Stimulated activated CD4-positive, alpha-beta T cell treated with anti-CD3 and anti-CD28 coated beads, Interleukin-15, amount 100 ng/mL, for 1 hour (primary cell): ENCODE measurements at places on chromosomes 12 and 14.

DNA sequence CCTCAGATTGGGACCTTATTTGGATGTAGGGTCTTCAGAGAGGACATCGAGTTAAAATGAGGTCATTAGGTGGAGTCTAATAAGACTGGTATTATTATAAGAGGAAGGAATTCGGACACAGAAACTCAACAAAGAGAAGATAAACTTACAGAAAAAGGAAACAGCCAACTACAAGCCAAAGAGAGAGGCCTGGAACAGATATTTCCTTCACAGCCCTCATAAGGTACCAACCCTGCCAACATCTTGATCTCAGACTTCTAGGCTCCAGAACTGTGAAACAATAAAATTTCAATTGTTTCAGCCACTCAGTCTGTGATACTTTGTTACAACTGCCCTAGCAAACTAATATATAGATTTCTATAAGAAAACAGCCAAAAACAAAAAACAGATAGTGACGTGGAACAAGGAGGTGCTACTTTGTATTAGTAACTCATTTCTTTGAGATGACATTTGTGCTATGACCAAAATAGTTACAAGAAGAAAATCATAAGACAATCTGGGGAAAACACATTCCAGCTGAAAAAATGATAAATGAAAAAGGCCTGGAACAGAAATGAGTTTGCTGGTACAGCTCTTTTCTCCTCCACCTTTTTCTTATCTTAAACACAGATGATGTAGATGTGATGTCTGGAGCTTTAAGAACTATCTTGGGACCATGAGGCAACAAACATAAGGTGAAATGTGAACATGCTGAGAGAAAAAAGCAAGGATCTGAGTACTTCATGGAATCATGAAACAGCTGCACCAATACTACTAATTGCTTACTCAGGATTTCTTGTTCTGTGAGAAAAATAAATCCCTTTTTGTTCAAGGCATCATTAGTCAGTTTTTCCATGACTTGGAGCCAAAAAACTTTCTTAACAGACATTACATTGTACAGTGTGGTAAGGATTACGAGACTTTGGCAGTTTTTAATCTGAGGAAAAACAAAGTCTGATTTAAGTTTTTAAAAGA, 243.2 kb downstream of the ANO6 start:
- DNase-seq: no peak

GRCh38 chr14:58533446-58533845, 104.3 kb upstream of the DACT1 start:
- DNase-seq: no peak

DNA sequence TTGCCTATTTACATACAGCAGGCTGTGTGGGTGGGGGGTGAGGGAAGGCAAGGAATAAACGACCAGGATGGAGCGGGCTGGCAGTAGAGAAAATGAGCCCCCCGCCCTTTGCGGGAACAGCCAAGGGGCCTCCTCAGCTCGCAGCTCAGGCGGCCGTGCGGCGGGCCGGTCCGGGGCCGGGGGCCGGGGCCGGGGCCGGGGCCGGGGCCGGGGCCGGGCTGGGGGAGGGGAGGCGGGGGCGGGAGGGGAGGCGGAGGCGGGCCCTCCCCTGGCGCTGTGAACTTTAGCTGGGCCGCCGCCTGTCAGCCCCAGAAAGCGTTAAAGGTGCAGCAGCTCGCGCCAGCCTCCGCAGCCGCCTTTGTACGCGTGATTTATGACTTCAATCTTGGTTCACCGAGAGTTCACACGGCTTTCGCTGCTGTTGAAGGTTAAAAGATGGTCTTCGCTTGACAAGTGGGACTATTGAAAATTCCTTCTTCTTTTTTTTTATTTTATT, 28.8 kb downstream of the HOXC4 start:
- no peak for DNase-seq

DNA sequence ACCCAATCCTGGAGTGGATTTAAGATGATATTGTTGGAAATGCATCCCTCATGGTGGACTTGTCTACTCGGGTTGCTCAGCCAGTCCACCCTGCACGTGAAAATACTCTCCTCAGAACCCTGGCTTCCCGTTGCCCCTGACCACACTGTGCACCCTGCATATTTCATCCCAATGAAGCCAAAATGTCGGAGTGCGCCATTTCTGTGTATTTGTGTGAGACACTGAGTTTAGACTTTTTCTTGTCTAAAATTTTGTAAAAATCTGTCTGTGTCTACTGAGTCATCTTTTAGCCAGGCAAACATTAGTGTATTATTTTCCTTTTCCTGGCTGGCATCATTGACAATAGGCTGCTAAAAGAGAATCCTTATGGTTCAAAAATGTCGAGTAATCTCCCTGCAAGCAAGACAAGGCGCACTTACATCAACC, 485 bp upstream of the PNMA1 start:
- DNase-seq: no peak

DNA sequence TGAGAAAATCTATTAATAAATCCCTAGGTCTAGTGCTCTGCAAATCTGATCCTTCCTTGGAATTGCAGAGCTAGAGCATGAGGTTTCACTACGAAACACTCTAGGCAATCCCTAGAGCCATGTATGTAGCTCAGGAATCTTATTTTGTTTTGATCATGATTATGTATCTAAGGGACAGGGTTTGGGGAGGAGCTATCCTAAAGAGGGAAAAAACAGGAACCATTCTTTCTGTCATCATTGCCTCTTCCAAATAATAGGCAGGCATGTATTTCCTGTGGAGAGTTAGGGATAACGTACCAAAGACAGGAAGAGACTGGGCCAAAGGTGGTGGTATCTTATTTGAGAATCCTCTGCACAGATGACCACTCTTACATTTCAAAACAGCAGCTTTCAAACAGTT, 88.8 kb upstream of the GTF2A1 start:
- no peak for DNase-seq

DNA sequence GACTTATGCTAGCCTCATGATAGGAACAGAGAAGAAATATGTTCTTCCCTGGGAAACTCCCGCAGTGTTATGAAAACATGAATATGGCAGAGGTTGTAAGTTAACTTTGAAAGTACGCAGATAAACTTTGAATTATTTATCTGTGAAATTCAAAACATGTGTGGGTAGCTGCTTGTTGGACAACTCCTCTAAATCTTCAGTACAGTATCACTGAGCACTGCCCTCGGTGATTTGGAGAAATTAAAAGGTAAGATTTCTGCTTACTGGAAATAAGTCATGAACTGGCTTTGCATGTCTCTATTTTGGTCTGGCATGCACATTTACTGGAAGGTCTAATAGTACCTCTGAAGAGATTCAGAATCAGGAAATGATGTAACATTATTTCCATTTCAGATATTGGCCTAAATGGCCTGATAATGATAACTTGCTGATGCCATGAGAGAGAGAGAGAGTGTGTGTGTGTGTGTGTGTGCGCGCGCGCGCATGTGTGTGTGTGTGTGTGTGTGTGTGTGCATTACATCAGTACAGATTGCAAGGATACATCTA, 1441.9 kb upstream of the FLRT2 start:
- no peak for DNase-seq

DNA sequence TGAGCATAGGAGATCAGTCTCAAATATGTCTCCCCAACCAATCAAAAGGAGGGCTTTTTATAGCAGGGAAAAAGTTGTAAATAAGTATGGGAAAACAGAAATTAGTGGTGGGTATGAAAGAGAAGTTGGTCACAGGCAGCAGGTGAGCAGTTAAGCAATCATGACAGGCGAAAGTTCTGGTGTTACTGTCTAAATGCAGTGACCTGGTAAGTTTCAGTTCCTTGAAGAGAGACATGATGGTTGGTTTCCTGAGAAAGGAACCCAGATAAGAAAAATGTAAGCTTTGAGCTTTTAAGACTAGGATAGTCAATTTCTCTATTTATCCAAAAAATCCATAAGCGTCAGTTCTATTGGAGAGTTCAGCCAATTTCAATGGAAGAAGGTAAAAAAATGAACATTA, 466.2 kb upstream of the FLRT2 start:
- DNase-seq: no peak

DNA sequence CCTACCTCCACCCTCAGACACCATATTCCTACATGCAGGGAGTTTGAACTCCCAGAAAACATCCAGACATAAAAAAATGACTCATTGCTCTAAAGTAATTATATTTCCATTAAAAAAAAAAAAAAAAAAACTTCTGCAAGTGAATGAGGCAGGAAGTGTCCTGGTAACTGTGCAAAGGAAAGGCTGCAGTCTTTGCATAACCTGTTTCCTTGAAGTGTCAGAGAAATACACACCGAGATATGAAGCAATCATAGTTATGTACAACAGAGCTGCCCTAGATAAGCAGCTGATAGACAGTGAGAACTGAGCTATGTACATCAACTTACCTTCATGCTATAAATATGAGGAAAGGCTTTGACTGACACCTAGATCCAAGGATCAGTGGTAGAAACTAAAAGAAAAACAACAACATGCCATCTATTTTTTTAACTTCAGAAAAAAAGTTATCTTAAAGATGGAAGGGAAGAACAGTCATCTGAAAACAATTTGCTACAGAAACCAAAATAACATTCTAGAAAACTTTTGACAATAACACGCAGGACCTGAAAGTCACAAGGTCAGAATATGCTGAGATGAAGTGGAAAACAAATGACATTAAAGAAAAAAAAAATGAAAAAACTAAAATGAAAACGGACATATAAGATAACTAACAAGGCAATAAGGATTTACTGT, 263.2 kb downstream of the SEC23A start:
- no peak for DNase-seq

- no peak for DNase-seq
Measured at GRCh38 chr14:76597387-76597786, 163.9 kb upstream of the VASH1 start.

DNA sequence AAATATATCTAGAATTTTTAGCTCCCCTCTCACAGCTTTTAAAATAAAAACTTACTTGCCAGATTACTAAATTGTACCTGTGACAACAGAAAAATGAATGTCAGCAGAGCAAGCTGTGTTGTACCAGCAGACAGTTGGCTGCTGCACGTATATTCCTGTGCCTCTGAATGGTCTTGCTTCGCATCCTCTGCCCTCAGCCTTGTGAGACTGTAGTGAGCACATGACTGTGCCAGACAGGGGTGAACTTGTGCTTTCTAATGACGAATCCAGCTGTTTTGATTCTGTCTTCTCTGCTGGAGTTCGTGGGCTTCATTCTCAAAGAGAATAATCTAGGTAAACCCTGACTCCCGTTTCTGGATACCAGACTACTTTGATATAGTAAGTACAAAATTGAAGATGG, 58.3 kb upstream of the FRMD6 start:
- no peak for DNase-seq

- peak; percentile 67 for DNase-seq
Measured at GRCh38 chr14:99729991-99730875, 46.1 kb downstream of the CYP46A1 start.

- DNase-seq: no peak
Measured at GRCh38 chr12:62466018-62466593, 520 bp upstream of the MON2 start.

GRCh38 chr12:82857276-82857675, 170.6 kb downstream of the TMTC2 start:
- no peak for DNase-seq

DNA sequence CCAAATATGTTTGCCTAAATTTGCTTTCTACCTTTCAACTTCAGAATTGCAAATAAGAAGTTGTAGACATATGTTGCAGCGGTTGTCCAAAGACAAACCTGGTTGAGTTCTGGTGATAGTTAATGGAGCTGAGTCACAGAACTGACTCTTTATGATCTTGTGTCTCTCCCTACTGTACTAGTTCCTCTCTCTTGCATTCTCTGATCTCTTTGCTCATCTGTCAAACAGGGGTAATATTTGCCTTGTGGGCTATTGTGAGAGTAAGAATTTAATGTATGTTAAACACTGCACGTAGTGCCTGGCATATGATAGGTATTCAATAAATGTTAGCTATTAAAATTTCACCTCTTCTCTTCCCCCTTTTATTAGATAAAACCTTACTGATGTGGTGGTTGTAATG, 283.5 kb upstream of the RGS6 start:
- DNase-seq: no peak

GRCh38 chr12:89280833-89281538, 71.3 kb downstream of the DUSP6 start:
- DNase-seq: no peak

DNA sequence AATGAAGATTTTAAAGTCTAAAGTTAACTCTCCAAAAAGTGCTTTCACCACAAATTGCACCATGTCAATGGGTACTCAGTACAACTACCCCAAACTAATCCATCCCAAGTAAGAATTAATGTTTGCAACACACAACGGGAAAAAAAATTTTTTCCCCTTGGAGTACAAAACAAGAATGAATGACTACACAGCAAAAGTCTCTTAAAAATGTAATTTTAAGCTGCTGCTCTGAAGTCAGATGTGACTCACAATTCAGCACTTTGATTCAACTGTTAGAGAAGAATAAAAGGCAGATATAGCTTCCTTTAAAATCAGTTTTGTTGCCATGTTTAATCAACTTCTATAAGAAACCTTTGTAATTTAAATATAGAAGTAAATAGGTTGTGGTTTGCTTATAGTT, 42.5 kb upstream of the VPS33A start:
- no peak for DNase-seq

DNA sequence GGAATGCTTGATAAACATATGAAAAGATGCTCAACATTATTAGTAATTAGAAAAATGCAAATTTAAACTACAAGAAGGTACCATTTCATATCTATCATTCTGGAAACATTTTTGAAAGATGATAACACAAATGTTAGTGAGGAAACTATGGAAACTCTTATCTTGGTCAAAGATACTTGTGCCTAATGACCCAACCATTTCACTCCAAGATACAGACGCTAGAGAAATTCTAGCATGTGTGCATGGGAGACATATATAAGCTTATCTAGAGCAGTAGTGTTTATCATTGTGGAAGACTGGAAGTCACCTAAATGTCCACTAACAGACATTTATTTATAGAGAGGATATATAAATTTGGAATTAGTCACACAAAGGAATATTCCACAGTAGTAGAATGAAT, 143.1 kb upstream of the HMGA2 start:
- DNase-seq: no peak

- no peak for DNase-seq
Measured at GRCh38 chr12:65014504-65015271, 106.4 kb downstream of the WIF1 start.

DNA sequence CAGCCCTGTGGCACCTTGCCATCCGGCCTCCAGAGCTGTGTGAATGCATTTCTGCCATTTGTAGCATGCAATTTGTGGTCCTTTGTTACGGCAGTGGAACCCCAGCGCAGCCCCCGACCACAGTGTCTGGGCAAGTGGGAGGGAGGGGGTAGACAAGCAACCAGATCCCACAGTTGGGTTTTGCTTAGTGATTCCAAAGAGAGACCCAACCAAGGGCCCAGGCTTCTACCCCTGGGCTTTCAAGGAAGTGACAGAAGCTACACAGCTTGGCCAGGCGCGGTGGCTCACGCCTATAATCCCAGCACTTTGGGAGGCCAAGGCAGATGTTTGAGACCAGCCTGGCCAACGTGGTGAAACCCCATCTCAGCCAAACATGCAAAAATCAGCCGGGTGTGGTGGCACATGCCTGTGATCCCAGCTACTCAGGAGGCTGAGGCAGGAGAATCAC, 17.8 kb downstream of the ZBTB42 start:
- DNase-seq: no peak

GRCh38 chr12:52356031-52356761, 11.1 kb downstream of the KRT85 start:
- DNase-seq: no peak
